Neural crest cell (in vitro differentiated cells): ENCODE measurements at places on chromosomes 13 and 19. TPM values are rescaled to one million over a fixed set of nuclear protein-coding genes. Genes with fewer than 3 reads are reported as not detected.

DNA sequence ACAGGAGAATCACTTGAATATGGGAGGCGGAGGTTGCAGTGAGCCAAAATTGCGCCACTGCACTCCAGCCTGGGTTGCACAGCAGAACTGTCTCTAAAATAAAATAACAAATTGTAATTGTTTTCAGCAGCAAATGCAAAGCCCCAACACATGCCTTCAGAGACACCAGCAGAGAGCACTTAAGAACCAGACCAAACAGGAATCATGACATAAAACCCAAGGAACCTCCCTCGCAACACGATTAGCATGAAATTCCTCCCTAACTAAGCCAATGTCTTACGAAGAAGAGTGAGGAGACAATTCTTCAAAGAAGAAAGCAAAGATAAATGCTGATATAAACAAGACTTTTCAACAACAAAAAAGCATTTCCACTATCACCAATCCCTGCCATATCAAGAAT lies 40.1 kb downstream of the PSPC1 start:
- DNase-seq: no peak

DNA sequence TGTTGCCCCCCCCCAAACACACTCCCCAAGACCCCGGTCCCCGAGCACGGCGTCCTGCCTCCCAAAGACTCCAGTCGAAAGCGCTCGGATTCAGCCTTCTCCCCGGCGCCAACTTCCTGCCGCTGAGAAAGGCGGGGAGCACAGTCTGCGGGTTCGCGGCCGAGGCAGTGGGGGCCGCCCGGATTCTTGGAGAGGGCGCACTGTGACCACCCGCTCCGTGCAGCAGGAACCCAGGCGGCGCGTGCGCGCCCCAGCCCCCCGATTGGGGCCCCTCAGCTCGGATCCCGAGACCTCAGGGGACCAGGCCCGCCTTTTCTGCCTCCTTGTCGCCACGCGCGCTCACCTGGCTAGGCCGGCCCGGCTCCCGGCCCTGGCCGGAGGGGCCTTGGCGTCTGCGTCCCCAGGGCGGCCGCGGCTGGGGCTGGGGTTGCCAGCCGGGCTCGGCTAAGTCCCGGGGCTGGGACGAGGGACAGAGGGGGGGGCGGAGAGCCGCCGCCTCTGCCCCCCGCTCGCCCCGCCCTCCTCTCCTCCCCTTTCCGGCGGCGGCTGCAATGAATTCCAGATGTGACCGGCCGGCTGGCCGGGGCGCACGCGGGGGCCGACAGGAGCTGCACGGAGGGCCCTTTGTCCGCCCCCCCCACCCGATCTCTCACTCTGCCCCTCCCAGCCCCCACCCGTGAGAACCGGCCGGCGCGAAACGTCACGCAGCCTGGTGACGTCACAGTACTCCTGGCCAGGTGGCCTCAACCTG lies at the start of gene S1PR2:
TSS of gene S1PR2 (minus strand) at position 471 of the 751 bp plus-strand sequence. CDS start 6,426 bp downstream, outside the sequence.
- peak; percentile 75 for DNase-seq

DNA sequence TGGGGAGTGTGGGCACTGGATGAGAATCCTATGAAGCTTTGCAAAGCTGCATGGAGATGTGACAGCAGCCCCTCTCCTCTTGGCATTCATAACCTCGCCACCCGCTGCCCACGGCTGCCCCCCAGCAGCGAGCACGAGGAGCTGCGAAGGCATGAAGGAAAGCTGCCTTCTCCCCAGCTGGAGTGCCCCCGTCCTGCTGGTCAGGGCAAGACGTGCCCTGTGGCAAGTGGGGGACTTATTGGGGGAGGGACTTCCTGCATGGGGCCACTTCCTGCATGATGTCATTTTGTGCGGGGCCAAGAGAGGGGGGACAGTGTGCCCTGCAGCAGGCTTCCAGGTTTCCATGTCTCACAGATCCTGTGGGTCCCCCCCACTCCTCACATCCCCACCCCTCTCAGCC lies 85.9 kb downstream of the TSHZ3 start:
- no peak for DNase-seq

DNA sequence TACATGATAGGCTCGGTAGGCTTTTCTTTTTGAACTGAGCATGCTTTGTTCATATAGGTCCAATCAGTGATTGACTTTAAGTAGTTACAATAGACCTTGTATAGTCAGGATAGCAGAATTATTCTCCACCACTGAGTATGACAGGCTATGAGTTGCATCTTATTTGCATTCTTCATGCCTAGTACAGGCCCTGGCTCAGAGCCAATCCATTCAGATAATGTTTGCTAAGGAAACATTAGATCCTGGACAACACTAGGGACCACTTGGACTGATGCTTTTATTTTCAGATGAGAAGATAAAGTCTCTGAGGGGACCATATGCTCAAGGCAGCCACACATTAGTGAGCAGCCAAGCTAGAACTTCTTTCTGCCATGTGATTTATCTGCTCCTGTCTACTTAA lies 133.9 kb downstream of the KL start:
- DNase-seq: no peak

DNA sequence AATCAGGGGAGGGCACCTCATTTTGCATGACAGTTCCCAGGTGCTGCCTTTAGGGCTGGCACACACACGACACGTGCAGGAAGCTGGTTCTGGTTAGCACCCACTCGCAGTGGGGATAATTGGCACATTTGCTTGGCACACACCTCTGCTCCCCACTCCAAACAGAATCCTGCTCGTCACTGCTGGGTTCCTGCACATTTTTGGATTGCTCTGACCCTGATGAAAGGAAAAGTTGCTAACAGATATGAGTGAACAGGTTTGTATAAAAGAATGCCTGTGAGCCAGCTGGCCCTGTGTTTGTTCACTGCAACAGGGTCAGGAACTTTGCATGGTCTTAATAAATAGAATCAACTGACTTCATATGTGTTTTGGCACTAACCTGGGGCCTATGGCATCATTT lies 1500.4 kb downstream of the EFNB2 start:
- no peak for DNase-seq

DNA sequence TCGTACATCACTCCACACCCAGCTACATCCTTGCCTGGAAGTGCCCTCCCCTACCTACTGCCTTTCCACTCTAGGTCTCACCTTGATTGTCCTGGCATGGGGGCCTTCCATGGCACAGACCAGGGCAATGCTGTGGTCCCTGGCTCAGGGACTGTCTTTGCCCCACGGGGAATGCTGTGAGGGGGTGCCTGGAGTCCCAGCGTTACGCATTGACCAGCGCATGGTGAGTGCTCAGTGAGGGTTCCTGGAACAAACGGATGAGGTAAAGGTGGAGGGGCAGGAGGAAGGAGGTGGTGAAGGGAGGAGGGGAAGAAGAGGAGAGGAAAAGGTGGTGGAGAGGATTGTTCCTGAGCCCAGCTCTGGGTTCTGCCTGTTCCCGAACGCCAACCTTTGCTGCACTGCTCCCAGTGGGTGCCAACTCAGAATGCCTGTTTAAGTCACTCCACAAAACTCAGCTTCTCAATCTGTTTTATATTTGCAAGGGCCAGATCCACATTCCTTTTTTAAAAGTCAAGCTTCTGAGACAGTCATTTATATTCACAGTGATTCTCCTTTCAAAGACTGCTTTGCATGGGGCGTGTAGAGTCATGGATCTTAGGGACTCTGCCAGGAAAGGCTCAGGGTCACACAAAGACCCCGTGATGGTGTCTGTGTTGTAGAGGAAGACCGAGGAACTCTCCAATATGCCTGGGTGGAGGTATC lies 40.8 kb downstream of the CHST8 start:
- DNase-seq: no peak

DNA sequence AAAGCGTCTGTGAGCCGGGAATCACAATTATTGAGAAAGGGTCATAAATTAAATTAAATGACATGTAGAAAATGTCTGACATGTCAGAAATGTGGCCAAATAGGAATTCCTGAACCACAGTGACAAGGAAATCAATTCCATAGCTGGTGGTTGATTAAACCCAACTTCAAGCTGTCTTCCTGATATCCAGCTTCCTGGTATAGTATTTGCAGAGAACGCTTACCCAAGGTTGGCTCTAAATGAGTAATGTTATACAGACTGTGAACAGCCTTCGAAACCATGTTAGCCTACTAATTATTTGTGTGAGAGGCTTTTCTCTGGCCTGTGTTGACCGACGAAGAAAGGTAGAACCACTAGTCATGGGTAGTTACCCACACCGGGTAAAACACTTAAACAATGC lies 347.2 kb downstream of the RFC3 start:
- no peak for DNase-seq

- peak; percentile 72 for DNase-seq
Measured at GRCh38 chr19:49442771-49443365, 1.5 kb upstream of the SLC17A7 start.

- DNase-seq: no peak
Measured at GRCh38 chr13:99307247-99307646, at the start of gene GPR183. GPR183 (minus strand) TSS chr13:99307399; CDS start chr13:99296145, 11,254 bp downstream.

DNA sequence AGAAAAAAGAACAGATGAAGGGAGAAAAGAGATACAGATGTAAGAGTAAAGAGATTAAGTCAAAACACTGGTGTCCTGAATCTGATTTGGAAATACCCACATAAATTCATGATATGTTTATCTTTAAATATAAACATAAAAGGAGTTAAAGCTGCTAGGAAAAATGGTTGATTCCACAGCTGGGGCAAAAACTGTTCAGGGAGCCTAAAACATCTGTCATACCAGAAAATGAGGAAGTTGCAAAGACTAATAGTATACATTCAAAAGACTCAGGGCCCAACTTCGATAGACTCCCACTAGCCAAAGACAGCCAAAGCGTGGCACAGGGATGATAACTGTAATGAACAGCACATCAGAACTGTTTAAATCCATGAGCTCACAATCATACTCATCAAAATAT lies 62.0 kb downstream of the ABCC4 start:
- DNase-seq: no peak

DNA sequence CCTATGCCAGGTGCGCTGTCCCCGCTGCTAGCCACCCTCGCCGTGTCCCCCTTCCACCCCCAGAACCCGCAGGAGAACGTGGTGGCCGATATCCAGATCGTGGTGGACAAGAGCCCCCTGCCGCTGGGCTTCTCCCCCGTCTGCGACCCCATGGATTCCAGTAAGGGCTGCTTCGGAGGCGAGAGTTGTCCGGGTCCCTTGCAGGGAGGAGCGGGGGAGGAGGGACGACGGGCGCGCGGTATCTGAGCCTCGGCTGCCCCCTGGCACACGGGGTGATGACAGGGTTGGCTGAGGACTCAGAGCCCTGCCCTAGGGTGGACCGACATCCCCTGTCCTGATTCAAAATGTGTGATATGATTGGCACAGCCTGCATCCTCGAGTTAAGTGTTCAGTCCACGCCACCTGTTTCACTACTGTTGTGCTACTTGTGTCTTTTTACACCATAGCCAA lies 653 bp downstream of the MVB12A start:
- peak; percentile 22 for DNase-seq

DNA sequence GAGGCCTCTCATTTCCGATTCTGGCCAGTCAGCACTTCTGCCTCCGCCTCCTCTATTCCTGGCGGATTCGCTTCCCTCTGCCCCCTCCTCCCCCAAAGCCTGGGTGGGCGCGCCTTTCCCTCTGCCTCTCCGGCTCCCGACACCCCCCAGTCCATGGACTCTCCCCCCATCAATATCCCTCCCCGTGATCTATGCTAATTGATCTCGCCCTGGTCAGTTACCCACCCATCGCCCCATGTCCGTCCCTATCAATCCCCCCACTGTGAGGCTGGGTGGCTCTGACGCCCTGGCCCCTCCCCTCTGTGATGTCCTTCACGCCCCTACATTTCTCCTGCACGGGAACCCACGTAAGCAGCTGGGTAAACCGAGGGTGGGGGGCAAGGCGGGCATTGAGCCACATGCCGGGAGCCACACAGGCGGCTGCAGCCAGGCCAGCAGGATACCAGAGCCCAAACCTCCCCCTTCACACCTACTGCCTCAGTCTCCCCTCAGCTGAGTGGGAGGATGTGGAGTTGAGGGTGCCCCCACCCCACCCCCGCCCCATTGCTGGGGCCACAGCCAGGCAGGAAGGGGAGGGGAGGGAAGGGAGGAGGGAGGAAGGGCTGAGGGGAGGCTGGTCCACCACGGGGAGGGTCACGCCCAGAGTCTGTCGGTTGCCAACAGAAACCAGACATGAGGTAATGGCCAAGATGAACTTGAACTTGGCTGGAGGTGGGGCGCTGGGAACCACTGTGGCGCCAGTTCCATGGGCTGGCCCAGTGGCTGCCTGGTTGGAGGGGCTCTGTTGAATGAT lies 21.0 kb downstream of the SMIM24 start:
- no peak for DNase-seq

DNA sequence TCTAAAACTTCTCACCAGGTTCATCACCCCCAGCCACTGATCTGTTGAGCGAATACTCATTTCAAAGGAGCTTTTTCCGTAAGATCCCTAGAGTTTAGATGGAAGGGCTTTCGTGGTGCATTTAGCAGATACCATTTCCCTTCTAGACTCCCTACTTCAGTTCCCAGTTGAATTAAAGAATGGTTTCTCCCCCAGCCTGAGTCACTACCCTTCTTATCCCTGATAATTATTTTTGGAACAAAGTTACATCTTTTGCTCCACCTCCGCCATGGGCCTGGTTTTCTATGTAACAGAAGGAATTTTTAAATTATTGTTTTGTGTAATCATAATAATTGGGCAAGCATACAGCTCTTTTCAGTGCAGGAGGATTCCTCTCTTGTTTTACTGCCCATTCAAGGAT lies 22.0 kb downstream of the USPL1 start:
- no peak for DNase-seq

NCR1 gene
- total RNA-seq: not detected in 2 replicates

GAMT gene
- 42.6 and 45.6 TPM in 2 replicates for total RNA-seq

B3GNT3 gene
- total RNA-seq: not detected in 2 replicates

SULT2A1 gene
- not detected in 2 replicates for total RNA-seq

APOC4 gene
- not detected in 2 replicates for total RNA-seq

ADGRE1 gene
- not detected in 2 replicates for total RNA-seq

PTPRH gene
- total RNA-seq: 1.2 and 2.0 TPM in 2 replicates

MICOS13 gene
- 23.2 and 25.6 TPM in 2 replicates for total RNA-seq

CADM4 gene
- 74.4 and 78.5 TPM in 2 replicates for total RNA-seq

LRRC63 gene
- total RNA-seq: 0.37 and 0.52 TPM in 2 replicates

MAST1 gene
- 16.7 and 17.7 TPM in 2 replicates for total RNA-seq
